ENCODE measurements at places on chromosomes 1 and 21.

DNA sequence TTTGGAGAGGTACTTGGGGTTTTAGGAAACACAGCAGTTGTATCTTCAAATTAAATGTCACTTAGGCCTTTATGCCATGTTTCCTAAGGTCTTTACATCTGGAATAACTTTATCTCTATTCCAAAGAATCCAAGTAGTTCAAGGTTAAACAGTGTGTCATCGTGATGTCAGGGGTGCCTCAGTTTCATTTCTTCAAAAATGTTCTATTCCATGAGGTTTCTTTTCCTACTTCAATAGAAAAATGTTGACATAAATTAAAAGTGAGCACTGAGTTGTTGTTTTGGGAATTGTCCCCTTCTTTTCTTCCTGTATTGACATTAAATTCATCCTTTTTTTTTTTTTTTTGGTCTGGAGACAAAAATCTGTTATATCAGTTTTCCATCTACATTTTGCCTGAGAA, 160.6 kb upstream of the C21orf91 start:
- no peak for DNase-seq

- DNase-seq = no peak
Observed at GRCh38 chr1:174134003-174134659, 25.2 kb upstream of the RABGAP1L start.

GRCh38 chr1:183365676-183366075, 52.5 kb downstream of the NMNAT2 start:
- DNase-seq = no peak

- no peak for DNase-seq
Observed at GRCh38 chr1:212458817-212459216, 26.1 kb downstream of the NENF start.

DNA sequence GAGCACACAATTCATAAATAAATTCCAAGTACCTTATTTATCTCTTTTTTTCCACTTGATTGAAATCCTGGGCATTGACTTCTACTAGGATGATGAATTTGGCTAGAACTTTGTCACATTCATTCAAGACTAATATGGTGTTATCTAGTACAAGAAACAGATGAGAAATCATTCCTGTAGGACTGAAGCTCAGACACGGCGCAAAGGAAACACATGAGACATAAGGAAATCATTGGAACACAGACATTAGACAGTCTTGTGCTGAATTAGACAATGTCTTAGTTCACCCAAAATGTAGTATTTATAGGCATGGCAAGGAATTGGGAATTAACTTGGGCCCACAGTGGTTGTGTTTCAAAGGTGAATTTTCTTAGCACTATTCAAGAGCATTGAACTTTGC, 305.7 kb downstream of the SETD4 start:
- DNase-seq = no peak

DNA sequence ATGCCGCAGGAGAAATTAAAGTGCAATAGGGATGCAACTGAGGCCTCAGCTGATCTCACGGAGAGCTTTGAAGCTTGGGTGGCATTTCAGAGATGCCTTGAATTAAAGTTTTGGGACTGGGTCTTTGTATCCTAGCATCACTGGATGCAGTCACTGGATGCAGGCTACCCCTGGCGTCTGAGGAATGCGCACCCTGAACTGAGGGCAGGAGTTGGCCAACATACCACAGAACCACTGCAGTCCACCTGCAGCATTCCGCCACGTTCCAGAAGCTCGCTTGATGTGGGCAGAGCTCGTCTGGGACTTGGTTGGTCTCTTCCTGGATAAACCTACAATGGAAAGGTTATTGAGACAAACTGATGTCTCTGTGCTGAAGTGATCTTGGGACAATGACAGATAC, 34.1 kb upstream of the IGSF5 start:
- DNase-seq = no peak

- DNase-seq = no peak
Observed at GRCh38 chr1:156513185-156513584, 12.6 kb upstream of the MEF2D start.

GRCh38 chr21:14740692-14741091, 194.6 kb upstream of the SAMSN1 start:
- DNase-seq = no peak

DNA sequence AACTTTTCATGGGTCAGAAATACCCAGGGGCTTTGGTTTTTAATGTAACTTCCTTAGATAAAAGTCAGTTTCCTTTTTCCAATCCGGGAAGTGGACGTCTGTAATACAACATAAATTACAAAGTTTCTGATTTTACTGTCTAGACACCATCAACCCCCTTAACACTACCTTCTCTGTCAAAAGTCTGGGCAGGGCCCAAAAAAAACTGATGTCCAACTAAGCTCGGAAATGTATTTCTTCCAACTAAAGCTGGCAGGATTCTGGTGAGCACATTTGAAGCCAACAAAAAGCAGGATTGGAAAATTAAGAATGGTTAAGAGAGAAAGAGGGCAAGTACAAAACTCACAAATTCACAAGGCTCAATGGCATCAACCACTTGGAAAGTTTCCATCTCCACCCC, 24.3 kb downstream of the DDAH1 start:
- DNase-seq = no peak

GRCh38 chr21:22280851-22281250, 1282.6 kb downstream of the NCAM2 start:
- DNase-seq = no peak

DNA sequence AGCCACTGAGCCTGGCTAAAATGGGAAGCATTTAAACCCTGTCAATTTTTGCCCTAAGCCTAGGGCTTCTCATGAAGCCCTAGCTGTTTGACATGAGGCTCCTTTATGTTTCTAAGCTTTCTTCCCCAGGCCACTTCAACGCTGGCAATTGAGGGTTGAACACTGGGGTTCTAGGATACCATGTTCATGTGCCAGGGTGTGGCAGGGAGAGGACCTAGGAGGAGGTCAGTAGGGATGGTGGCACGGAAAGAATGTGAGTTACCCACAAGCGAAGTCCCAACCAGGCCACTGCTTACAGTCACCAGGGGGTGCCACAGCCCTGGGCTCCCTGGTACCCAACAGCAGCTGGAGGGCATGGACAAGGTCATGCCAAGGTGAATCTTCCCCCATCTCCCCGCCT, 90.8 kb upstream of the AJAP1 start:
- no peak for DNase-seq

GRCh38 chr1:184241446-184241845, 145.4 kb upstream of the C1orf21 start:
- DNase-seq = no peak

DNA sequence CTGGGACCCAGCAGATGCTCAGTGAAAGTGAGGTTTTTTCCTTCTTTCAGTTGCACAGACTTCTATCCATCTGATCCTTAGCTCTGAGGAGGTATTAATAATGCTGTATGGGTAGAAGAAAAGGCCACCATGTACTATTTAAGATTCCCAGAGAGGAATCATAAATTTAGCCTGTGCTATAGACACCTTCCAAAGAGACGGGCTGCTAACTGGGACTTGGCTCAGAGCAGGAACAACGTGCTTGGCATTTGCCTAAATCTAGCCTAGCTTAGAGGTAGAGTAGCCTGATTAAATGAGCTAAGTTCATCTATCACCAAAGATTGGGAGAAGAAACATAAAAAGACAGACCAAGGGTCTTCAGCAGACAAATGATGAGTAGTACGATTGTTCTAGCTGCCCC, 176.9 kb upstream of the BEND5 start:
- DNase-seq = no peak

GRCh38 chr1:2258996-2259395, 30.9 kb downstream of the SKI start:
- DNase-seq = peak; percentile 65

DNA sequence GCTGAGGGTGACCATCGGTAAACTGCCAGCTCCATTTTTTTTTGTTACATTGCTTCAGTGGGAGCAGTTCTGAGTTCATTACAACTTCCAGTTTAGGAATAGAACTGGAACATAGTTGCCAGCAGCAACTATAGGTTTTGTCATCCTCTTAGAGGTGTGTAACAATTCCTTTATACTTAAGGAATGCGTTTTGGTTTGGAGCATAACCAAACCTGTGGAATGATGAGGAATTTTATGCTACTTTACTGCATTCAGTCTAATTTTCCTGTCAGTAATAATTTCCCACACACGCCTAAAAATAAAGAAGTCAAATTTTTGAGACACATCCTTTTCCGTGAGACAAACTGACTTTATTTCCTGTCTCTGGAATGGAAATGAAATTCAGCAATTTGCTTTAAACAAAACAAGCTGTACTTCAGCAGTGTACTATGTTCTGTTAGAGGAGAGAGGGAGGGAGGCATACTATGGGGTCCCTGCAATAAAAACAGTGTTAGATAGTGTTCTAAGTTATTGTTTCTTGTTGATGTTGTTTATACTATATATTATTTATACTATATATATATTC, 4.8 kb upstream of the AMPD1 start:
- no peak for DNase-seq

- DNase-seq = no peak
Observed at GRCh38 chr1:101299141-101299540, 62.3 kb downstream of the S1PR1 start.

- DNase-seq = peak; percentile 83
Observed at GRCh38 chr1:6460301-6461050, 5.5 kb downstream of the TNFRSF25 start.

DNA sequence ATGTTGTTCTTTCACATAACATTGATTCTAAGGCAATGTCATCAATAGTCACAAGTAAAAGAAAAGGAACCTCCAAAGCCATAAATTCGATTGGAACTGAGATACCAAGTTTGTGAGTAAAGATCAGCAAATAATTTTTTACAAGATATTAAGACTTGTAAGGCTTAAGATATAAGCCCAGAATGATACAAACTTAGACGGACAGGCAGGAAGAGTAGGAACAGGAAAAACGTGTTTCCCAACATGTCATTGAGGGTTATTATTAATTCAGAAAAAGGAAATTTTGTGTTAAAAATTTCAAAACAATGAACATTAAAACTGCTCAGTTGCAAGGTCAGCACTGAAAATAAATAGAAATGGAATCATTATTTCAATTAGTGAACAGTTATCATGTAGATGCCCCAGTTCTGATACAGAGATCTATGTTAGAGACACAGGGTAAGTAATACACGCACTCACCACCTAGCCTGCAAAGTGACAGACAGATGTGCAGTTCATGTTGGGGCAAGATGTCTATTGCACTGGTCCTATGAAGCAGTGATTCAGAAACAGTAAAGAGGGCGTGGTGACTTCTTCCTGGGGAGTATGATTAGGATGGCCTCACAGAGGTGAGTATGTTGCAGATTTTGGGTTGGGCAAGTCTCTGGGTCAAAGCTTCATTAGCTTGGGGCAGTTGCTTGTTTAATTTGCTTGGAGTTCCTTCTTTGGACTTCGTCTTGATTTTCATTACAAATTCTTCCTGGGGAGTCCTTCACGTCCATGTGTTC, 284.4 kb downstream of the SETD4 start:
- DNase-seq = no peak

DNA sequence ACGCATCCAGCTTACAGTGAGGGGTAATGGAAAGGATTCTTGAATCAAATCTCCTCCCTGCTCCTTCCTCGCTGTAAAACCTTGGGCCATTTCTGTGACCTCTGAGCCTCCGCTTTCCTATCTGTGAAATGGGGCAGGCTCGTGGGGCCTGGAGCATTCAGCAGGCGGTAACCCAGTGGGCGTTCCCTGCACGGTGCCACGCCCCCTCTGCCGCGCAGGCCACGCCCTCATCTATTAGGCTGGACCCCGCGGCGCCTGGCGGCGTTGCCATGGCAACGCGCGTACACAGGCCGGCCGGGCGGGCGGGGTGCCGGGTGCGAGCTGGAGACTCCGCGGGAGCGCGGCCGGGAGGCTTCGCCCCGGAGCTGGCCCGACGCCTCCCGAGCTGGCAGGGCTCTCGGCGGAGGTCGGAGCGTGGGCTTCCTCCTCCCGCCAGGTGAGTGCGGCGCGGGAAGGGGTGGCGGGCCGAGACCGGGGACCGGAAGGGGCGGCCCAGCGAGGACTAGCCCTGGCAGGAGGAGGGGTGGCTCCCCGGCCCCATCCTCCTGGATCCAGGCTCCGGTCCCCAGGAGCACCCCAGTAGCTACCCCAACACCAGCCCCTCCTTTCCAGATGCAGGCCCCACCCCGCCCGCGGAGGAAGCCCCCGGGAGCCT, at the start of gene FHAD1:
FHAD1 (plus strand) TSS at position 264 of the 655 bp plus-strand sequence. CDS start 4,562 bp downstream, outside the sequence.
- peak; percentile 47 for DNase-seq

GRCh38 chr1:157077394-157077793, 22.2 kb downstream of the ETV3L start:
- no peak for DNase-seq

DNA sequence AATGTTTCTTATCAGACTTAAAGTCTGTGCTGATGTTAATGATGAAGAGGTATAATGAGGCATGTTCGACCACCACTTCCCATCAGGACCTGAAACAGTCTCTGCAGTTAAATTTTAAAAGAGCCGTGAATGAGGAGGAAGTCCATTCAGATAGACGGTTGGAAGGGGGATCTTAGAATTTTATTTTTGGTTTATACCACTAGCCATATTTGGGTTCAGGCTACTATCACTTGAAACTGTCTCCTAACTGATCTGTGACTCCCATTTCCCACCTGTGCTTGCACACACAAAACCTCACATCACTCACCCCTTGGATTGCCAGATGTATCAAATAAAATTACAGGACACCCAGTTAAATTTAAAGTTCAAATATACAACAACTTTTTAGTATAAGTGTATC, 9.9 kb upstream of the ANKRD13C start:
- DNase-seq = no peak

GRCh38 chr1:204706838-204707509, 21.4 kb upstream of the LRRN2 start:
- DNase-seq = no peak

DNA sequence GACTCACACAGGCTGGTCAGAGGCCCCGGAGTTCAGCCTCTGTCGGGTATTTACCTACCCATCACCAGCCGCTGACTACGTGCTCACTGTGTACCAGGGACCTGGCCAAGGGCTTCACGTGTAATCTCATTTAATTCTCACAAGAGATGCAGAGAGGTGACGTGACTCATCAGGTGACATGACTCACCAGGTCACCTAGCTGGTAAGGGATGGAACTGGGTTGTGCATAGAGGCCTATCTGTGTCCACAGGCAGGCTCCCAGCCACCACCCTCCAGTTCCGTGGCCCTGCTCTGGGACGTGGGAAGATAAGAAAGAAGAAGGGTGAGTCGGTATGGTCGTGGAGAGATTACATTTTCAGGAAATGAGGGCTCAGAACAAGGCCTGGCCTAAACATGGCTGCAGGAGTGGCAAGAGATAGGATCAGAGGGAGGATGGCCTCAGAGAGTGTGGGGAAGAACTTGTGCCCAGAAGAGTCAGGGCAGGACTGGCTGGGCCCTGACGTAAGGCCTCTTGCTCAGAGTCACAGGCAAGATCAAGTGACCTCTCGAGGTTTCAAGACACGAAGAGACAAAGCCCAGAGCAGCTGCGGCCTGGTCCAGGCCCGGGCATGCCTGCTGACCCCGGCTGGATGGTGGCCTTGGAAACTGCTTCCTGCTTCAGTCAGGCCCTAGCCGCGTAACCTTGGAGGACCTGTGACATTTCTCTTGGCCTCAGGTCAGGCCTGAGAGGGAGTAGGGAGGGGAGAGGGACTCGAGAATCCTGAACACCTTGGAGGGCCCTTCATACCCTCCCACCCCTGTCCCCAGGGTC, 52.7 kb upstream of the WASF2 start:
- peak; percentile 66 for DNase-seq

- no peak for DNase-seq
Observed at GRCh38 chr1:50346621-50347020, 76.6 kb downstream of the DMRTA2 start.
